AG04450 (cell line): ENCODE measurements at places on chromosomes 1 and 21.

- DNase-seq = no peak
Observed at GRCh38 chr21:34886240-34887104, 162.6 kb downstream of the RUNX1 start.

- DNase-seq = no peak
Observed at GRCh38 chr1:32971156-32971555, 6.5 kb upstream of the RNF19B start.

- DNase-seq = no peak
Observed at GRCh38 chr1:2801046-2801445, 447 bp downstream of the TTC34 start.

GRCh38 chr1:208298593-208299269 is 54.5 kb upstream of the PLXNA2 start:
- DNase-seq = no peak

- DNase-seq = no peak
Observed at GRCh38 chr1:116764466-116764898, 10.3 kb downstream of the CD2 start.

DNA sequence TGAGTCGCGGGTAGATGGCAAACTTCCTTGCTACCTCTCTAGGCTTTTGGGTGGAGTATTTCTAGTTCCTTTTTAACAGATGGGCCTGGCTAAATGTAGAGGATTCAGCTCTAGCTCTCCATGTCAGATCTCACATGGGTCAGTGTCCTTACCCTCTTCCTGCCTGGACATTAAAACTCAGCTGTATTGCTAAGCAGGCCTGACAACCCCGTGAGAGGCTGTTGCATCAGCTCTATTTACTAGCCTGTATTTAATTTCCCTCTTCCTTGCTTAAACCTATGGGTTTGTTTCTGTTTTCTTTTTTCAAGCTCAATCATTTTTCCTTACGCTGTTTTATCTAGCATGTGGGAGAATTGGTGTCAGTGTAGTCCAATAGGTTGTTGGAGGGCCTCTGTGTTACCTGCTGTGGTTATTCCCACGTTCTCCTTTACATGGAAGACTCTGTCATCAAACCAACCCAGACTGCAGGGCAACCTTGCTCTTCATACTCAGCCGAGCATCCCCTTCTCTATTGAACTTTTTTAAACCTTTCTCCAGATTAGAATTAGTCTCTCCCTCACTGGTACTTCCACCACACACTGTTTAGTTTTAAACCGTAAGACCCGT is 79.5 kb upstream of the BACH1 start:
- DNase-seq = no peak

- no peak for DNase-seq
Observed at GRCh38 chr21:27036736-27037301, 69.9 kb upstream of the ADAMTS5 start.
